CD4-positive, alpha-beta T cell treated with Interleukin-17A for 1 hour (primary cell): ENCODE measurements at places on chromosomes 12 and 14.

DNA sequence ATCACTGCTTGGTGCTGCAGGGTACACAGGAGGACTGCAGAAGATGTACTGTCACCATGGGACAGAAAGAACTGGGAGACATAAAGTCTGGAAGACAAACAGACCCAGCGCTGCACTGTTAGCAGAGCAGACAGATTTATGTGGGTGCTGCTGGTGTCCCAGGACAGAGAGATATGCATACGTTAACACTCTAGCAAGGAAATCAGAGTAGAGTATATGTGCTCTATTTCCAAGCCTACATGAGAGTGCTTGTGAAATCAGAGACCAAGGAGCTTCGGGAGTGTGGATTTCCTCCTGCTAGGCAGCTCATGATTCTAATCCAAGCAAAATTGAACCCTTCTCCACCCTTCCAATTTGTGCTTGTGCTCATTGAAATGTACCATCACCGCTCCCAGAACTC lies 416.5 kb downstream of the VRK1 start:
- DNase-seq: no peak

GRCh38 chr12:99413751-99414150 lies 233.8 kb upstream of the GARIN6 start:
- no peak for DNase-seq

DNA sequence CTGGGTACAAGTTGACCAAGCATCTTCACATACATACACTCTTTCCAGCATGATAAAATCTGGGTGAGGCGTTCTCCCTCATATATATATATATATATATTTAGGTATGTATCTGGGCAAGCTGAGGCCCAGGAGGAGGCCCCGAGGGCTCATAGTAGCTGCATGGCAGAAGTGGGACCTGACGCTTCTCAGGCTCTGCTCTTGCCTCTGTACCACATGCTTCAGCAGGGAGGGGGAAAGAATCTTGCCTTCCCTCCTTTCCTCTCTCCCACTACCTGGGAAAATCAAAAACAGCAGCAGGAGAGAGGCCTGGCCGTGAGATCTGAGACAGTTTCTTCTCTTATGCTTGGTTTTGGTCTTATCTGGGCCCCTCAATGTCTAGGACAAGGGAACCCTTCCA lies 9.2 kb downstream of the PPP1R1A start:
- DNase-seq: no peak

- DNase-seq: peak; percentile 39
Measured at GRCh38 chr12:84842406-84843013, 70.1 kb downstream of the SLC6A15 start.

- no peak for DNase-seq
Measured at GRCh38 chr14:69073915-69074314, 79.0 kb downstream of the DCAF5 start.

GRCh38 chr12:76881142-76881541 lies 2.3 kb upstream of the CSRP2 start:
- no peak for DNase-seq

GRCh38 chr14:90641168-90641567 lies 175.1 kb downstream of the TTC7B start:
- no peak for DNase-seq

DNA sequence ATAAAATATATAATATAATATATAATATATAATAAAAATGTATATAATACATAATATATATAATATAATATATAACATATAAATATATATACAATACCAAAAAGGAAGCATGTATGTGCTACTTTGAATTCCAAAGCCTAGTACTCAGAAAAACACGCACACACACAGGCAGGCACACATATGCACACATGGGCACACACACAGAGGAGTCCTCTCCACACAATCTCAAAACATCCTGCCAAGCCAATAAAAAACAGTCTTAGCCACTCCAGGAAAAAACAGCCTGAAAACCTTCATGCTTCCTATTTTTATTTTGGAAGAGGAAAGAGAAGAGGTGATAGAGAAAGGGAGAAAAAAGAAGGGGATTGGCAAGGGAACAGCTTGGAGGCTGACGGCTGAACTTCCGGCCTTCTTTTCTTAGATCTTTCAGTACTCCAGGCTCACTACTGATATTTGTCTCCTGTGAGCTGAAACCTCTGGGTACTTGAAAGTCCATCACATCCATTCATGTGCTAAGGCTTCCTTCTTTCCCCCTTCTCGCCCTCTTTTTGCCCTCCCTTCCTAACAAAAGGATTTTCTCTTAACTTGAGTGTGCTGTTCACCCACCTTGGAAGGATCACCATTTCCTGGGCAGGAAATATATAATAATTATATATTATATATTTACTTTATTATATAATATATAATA lies 394.2 kb downstream of the NUAK1 start:
- DNase-seq: no peak

DNA sequence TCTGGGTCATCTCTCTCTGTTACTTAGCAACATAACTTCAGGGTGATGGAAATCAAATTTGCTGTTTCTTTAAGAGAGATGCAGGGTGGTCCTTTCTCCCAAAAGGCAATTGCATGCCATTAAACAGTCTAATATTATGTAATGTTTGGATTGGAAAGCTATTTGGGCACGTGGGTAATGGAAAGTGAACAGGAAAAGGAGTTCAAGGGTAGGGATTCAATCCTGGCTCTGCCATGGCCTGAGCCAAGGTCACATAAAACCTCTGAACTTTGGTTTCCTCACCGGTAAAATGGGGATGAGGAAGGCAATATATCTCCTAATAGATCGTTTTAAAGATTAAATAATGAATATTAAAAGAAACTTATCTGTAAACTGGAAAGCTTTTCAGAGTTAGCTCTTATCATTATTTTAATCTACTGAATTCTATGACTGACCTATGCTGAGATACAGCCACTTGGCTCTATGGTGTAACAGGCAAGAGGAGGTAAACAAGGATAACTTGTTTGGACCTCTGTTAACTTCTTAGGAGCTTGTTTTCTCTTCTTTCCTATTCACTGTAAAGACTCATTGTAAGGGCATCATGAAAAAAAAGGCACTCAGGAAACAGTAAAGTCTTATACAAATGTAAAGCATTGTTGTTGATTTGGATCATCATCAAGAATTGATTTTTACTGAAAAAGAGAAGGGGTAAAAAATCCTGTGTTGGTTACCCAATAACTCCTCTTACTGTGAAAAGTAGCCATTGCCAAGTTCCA lies 55.7 kb upstream of the OVCH1 start:
- no peak for DNase-seq

GRCh38 chr12:3520711-3521110 lies 29.7 kb downstream of the PRMT8 start:
- DNase-seq: no peak

- no peak for DNase-seq
Measured at GRCh38 chr12:22124987-22125386, 79.0 kb downstream of the CMAS start.
